ENCODE measurements at places on chromosomes 2 and 18.

DNA sequence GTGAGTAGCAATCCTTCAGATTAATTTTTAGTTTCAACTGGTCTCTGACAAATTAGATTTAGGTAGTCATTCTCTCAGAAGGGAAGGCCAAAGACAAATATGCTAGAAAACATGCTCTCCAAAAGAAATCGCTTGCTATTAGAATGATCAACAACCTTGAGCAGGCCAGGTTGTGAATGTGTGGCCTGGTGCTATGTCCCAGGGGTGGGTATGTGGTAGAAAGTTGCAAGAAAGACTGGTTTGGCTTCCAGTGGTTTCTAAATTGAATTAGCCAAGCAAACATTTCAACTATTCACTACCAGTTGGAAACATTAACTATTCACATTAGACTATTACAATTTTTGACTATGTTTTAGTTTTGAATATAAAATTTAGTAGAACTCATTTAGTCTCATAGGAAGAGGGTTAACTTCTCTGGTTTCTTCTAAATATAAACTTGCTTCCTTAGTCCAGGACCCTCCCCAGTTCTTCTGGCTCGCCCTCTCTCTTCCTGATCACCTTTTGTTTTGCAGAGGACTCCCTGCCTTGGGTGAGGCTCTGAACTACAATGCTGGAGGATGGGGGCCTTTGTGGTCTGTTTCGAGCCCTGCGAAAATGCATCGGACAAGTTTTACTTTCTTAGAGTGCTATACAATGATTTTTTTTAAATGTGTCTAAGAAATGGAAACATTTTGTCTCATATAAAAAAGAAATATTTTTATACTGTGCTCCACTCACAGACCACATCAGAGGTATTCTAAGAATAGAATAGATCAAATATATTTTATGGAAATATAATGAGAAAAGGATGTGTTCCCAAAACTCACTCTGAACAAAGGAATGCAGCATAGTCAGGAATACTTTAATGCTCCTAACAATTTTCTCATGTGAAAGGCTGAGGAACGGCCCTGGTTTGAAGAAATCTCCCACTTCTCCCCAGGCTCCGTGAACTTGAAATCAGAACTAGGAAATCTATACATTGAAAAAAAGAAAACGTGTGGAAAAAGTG is 375.0 kb upstream of the ZEB2 start:
- no peak for DNase-seq

GRCh38 chr2:112026509-112026908 is 28.6 kb upstream of the TMEM87B start:
- DNase-seq: no peak

- DNase-seq: no peak
These were observed 55.5 kb downstream of the LIPG start for GRCh38 chr18:49617329-49617695.

DNA sequence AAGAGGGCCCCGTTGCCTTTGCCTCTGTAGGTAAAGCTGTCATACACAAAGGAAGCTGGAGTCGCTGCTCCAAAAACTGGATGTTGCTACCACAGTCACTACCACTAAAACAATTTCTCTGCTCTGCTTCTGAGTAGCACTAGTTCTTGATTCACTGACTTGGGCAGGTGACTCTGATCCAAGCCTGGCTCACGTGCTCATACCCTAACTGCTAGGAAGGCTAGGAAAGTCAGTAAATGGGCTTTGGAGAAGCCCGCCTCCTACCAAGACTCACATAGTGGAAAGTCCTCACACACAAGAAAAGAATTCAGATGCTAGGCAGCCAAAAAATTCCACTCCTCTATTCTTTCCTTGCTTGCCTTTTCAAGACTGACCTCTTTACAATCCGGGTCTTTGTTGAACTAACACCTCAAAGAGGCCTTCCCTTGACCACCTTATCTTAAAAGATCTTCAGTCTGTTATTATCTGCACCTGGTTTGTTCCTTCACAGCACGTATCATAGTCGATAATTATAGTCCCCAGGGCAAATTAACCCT is 11.4 kb upstream of the DYNC1I2 start:
- DNase-seq: no peak

DNA sequence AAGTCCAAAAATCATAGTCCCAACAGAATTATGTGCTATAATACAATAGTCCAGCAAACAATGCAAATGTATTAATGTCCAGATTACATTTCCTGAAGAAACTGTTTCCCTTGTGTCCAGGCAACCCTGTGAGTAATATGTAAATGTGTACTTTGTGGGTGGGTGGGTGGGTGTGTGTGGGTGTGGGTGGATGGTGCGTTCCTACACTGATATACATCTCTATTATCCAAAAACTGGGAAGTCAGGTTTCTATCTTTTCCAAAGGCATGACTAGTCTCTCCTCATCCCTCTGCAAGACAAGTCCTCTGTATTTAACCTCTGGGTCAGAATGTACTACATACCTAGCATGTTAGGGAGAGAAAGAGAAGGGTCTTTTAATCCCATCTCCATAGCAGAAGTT is 71.6 kb downstream of the LNPK start:
- no peak for DNase-seq

DNA sequence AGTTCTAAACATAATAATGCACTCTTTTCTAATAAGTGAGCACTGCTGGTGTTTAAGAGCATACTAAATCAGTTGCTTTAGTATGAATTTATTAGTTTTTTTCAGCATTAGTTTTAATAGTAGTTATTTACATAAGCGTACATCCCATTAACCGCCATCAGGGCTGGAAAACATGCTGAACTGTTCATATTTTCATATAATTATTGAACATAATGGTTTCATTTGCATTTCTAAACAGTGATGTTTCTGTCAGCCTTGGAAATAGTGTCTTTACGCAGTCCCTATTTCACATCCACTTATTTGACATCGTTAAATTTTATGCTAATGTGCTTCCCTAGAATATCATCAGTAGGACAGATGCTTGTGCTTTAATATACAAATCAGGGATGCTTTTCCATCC is 71.5 kb downstream of the KIAA1328 start:
- DNase-seq: no peak

DNA sequence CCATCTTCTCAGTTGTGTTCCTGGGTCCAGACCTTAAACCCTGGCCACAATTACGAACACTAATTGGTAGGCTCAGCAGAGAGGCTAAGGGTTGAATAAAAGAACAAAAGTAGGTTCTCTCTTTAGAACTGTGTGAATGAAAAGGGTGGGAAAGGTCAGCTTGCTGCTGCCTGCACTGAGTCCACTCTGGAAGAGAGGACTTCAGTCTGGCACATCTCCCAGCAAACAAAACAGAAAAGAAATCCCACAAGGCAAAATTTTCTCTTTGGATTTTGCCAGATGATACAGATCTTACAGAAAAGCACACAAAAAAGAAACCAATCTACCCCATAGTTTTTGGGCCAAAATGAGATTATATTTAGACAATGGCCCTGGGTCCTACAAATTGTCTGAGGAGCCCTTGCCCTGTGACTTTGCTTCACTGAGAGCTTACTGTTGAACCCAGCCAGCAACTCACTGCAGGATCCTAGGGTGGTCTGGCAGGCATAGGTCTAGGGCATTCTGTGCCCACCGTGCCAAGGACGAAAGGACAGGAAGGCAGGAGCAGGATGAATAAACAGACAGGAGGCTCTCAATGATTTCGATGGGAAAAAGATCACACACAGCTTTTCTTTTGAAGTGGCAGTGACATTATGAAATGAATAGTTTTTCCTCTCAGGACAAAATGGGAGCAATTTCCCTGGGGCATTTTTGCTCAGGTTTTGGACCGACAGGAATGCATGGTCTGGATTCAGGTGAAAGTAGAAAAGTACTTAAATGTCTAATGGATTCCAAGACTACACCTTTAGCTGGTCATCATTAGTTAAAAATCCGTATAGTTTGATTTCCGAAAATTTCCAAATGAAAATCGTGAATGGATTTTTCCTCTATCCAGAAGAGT is 68.4 kb upstream of the STAM2 start:
- DNase-seq: no peak

- DNase-seq: no peak
These were observed 44.2 kb downstream of the CEP192 start for GRCh38 chr18:13035249-13035914.

DNA sequence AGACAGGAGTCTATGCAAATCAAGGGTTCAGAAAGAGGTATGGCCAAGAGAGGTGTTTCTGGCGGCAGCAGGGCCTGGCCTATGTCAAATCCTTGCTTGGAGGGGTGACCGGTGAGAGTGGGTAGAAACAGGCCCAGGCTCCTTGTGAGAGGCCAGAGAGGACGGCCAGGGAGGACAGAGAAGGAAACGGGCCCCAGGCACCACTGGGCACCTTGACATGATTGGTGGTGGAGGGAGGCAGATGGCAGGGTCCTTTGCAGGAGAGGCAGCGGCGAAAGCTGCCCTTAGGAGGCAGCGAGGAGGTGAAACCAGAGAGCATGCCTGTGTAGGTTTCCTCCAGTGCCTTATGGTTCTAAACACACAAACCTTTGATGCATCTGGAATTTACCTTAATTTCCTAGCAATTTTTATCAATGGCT is 6.2 kb downstream of the RAMP1 start:
- no peak for DNase-seq

DNA sequence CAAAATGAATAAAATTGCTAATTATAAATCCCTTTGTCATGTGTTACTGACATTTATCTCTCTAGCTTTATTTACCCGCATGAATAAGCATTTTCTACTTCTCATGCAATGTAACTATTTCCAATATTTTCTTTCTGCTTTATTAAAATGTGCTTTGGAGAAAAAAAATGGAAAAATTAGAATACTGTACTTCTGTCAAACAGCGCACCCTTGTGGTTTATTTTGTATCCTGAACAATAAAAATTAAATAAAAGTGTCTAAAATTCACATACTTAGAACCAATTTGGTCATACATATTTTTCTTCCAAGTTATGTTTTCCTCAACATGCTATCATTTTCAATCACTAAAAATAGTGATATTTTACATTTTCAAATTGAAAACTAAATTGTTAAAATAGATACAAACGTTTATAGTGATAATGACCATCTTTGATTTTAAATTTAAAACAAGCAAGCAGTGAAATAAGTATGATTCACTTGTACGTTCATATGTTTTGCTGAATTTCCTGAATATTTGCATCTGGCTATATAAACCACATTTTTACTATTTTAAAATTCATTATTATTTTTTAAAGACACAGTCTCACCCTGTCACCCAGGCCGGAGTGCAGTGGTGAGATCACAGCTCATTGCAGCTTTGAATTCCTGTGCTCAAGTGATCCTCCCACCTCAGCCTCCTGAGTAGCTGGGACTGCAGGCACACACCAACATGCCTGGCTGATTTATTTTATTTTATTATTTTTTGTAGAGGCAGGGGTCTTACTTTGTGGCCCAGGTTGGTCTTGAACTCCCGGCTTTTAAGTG is 95.9 kb upstream of the GRB14 start:
- DNase-seq: no peak

GRCh38 chr2:136223274-136223673 is 105.3 kb upstream of the CXCR4 start:
- DNase-seq: no peak

DNA sequence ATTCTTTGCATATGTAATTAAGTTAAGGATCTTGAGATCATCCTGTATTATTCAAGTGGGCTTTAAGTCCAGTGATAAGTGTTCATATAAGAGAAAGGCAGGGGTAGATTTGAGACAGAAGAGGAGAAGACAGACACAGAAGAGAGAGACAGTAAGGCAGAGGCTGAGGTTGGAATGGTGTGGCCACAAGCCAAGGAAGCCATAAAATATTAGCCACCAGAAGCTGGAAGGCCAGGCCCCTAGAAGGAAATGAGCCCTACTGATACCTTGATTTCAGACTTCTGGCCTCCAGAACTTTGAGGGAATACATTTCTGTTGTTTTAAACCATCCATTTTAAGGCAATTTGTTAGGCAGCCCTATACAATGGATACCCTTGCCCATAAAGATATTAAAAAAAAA is 66.9 kb upstream of the DLX2 start:
- no peak for DNase-seq

GRCh38 chr2:101812226-101812625 is 114.7 kb downstream of the MAP4K4 start:
- no peak for DNase-seq

DNA sequence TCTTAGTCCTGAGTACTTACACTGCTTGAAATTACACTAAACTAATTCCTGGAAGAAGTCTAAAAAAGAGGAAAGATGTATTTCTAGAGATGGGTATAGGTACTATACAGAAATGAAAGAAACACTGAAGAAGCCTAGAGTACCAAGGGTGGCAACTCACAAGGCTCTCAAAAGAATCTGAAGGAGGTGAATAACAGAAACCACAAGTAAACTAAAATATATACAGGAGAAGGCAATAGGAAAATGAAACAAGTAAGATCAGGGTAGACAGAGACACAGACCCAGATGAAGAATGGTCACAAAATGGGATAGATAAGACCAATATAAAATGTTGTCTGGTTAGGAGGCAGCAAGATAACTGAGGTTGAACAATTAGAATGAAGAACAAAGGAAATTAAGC is 59.9 kb downstream of the USP37 start:
- no peak for DNase-seq

GRCh38 chr2:101230541-101231001 is 22.1 kb upstream of the CNOT11 start:
- DNase-seq: no peak

DNA sequence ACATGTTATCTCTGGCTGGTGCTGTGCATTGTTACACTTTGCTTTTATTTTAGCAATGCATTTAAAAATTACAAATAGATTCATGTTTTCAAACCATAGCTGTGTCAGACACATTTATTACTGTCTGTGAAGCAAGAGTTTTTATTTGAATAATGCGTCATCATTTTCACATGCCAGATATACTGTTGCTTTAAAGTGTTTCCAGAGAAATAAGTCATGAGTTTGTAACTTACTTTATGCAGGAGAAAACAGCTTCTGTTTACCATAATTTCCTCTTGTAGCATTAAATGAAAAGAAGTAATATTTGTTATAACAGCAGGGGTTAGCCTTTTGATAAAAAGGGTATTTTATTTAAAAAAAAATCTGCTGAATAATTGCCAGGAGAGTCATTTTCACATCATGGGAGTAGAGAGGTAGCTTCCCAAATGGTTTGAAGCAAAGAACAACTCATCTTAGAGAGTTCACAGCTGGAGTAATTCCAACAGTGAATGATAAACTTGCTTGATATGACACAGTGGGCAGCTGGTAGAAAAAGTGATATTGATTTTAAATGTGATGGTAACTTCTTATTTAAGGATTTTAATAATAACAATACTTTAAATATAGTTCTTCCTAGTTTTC is 1274.5 kb upstream of the CRIM1 start:
- no peak for DNase-seq

GRCh38 chr2:238868067-238868524 is 20.2 kb downstream of the TWIST2 start:
- no peak for DNase-seq

DNA sequence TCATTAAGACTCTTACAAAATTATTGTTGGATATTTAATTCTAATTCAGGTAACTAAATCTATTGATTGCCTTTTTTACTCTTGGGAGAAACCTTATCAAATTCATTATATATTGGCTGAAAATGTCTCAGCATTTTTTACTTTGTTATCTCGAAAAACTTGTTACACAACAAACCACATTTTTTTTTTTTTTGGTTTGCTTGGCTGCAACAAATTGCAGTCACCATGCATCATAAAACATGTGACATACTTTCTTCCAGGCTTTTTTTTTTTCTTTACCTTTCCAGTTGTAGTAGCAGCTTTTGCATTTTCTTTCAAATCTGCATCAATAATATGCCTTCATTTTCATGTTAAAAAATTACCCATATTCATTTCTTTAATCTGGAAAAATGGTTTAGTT is 186.7 kb downstream of the TDRD15 start:
- no peak for DNase-seq

- no peak for DNase-seq
These were observed 736.6 kb upstream of the HS6ST1 start for GRCh38 chr2:129055242-129055641.

Measured in NCI-H2107 (cell line).